ENCODE measurements at places on chromosomes 7 and 10. TPM values are rescaled to one million over a fixed set of nuclear protein-coding genes. Genes with fewer than 3 reads are reported as not detected.

DNA sequence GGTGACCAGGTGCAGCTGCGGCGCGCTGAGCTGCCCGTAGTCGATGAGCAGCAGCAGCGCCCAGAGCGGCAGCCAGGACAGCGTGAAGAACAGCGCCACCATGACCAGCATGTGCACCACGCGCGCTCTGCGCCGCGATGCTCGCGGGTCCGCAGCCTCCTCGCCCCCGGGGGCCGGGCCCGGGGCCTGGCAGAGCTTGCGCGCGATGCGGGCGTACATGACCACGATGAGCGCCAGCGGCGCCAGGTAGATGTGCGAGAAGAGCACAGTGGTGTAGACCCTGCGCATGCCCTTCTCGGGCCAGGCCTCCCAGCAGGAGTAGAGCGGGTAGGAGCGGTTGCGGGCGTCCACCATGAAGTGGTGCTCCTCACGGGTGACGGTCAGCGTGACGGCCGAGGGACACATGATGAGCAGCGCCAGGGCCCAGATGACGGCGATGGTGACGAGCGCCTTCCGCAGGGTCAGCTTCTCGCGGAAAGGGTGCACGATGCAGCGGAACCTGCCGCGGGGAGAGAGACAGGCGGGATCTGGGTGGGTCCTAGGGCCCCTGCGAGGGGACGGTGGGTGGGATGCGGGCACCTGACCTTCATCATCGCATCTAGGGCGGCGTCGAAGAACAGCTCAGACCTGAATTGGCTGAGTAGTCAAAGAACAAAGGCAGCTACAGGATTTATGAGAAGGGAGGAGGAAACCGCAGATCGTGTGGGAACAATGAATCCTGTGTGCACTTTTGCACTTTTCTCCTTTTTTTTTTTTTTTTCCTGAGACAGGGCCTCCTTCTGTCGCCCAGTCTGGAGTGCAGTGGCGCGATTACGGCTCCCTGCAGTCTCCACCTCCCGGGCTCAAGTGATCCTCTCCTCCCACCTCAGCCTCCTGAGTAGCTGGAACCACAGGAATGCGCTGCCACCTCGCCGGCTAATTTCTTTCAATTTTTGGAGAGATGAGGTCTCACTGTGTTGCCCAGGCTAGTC, 22.4 kb upstream of the PPA1 start:
- H3K27ac ChIP-seq = no peak overlapping the region
- H3K4me3 ChIP-seq = no peak overlapping the region
- peak; percentile 20 for DNase-seq

DNA sequence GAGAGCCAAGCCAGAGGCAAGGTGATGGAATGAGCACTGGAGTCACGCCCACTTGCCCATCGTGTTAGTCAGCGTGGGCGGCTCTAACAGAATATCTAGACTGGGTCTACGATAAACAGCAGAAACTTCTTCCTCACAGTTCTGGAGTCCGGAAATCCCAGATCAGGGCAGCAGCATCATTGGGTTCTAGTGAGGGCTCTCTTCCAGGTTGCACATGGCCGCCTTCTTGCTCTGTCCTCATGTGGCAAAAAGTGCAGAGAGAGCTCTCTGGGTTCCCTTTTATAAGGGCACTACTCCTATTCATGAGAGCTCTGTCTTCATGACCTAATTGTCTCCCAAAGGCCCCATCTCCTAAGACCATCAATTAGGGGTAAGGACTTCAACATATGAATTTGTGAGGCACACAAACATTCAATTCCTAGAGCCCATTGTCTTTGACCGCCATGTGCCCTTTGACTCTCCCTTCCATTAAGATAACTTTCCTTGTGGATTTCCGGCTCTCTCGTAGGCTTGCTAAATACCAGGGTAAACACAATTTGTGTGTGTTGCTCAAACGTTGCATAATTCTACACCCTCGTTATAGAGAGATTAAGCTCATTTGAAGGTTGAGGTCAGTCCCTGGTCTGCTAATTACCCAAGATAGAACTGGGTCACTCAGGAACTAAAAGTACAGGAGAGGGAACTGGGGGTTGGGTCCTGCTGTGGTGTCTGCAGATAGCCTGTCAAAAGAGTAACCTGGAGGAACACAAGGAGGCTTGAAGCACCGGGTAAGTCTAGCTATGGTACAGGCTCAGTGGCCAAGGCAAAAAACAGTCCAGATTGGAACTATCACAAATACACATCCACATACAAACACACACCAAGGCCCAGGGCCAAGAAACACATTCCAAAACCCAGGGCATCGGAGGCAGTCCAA, 28.7 kb upstream of the USP6NL start:
- no peaks in the 10 kb centered on the region for H3K36me3 ChIP-seq
- H3K4me3 ChIP-seq = no peak overlapping the region
- H3K27me3 ChIP-seq = no peaks in the 10 kb centered on the region
- H3K27ac ChIP-seq = no peak overlapping the region
- no peaks in the 10 kb centered on the region for H3K4me1 ChIP-seq
- DNase-seq = no peak

GRCh38 chr10:57791546-57791945, 476.1 kb downstream of the IPMK start:
- H3K27ac ChIP-seq = no peak overlapping the region
- H3K4me1 ChIP-seq = peaks cover 4% of the 10 kb centered on the region
- H3K27me3 ChIP-seq = no peaks in the 10 kb centered on the region
- H3K36me3 ChIP-seq = no peaks in the 10 kb centered on the region

GRCh38 chr10:69319841-69320316, 41.6 kb downstream of the HK1 start:
- H3K27ac ChIP-seq = peak overlapping the region; percentile 85
- H3K27me3 ChIP-seq = no peaks in the 10 kb centered on the region
- peak overlapping the region; percentile 99 for H3K4me3 ChIP-seq
- no peak for DNase-seq
- H3K36me3 ChIP-seq = no peaks in the 10 kb centered on the region

SLC16A12 gene
- 25.4 TPM for total RNA-seq

DNA sequence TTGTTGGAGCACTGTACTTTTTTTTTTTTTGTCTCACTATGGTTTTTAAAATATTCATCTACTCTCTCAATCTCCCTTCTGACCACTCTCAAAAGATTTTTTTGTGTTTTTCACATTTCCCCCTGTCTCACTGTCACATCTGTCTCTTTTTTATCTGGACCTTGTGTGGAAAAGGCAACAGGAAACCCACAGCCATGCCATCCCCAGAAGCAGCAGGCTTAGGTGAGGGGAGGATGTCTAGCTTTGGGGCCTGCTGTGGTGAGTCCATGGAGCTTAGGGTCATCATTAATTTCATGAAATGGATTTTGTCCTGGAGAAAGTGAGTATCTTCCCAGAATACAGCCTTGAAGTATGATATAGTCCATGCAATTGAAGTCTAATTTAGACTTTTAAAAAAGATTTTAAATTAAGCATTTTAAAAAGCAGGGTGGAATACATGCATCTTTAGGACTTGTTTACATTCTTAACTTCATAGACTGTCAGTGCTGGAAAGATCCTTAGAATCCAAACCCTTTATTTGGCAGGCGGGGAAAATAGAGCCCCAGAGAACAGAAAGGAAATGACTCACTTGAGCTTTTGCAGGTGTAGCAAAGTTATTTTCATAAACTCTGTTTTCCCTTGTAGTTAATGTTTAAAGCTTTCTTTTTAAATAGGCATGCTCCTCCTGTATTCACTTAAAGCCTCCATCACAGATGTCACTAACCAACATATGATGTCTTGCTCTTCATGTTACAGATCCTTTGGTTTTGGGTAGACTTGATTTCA, 25.1 kb downstream of the MINDY4 start:
- H3K4me1 ChIP-seq = peaks cover 21% of the 10 kb centered on the region
- DNase-seq = no peak
- H3K27me3 ChIP-seq = no peaks in the 10 kb centered on the region
- H3K4me3 ChIP-seq = no peak overlapping the region
- H3K27ac ChIP-seq = peak overlapping the region; percentile 71

HABP2 gene
- not detected for total RNA-seq

GRCh38 chr10:88178758-88179157, 315.3 kb downstream of the PTEN start:
- peaks cover 9% of the 10 kb centered on the region for H3K4me1 ChIP-seq
- no peaks in the 10 kb centered on the region for H3K27me3 ChIP-seq
- DNase-seq = no peak
- no peak overlapping the region for H3K27ac ChIP-seq
- no peaks in the 10 kb centered on the region for H3K36me3 ChIP-seq

- no peak overlapping the region for H3K27ac ChIP-seq
- H3K4me3 ChIP-seq = no peak overlapping the region
- DNase-seq = no peak
- no peaks in the 10 kb centered on the region for H3K27me3 ChIP-seq
These were observed 105.7 kb downstream of the HBP1 start for GRCh38 chr7:107274506-107274905.

DNA sequence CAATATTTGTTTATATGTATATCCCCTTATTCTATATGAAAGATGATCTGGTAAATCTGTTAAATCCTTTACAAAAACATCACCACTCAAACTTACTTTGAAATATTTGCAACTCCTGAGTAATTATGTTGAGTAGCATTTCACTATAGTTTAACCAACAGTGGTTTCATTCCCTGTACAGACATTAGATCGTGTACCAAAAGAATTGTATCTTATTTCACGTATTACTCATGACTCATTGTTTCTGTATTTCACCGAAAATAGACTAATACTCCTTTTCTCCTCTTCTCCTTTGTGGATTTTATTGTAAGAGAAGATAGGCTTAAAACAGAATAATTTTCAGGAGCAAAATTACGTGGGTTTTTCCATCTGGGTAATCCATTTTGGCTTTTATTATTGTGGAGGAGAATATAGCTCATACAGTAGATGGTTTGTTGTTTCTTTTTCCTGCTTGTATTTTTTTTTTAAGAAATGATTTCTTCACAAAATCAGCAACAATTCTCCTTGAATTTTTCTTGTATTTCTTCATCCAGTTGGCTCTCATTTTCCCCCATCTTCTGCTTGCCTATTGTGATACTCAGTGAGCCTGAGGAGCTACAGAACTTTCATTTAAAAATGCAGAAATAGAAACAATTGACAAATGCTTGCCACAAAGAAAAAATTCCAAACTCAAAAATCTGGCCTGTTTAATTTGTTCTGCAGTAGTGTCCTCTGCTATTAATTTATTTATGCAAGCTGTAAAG, 90.6 kb upstream of the OIT3 start:
- no peak overlapping the region for H3K27ac ChIP-seq
- no peaks in the 10 kb centered on the region for H3K4me1 ChIP-seq
- DNase-seq = no peak
- H3K27me3 ChIP-seq = no peaks in the 10 kb centered on the region
- no peaks in the 10 kb centered on the region for H3K36me3 ChIP-seq
- no peak overlapping the region for H3K4me3 ChIP-seq

- no peaks in the 10 kb centered on the region for H3K27me3 ChIP-seq
- no peak for DNase-seq
- no peak overlapping the region for H3K27ac ChIP-seq
These were observed 113.8 kb upstream of the HPS1 start for GRCh38 chr10:98560565-98560964.

DNA sequence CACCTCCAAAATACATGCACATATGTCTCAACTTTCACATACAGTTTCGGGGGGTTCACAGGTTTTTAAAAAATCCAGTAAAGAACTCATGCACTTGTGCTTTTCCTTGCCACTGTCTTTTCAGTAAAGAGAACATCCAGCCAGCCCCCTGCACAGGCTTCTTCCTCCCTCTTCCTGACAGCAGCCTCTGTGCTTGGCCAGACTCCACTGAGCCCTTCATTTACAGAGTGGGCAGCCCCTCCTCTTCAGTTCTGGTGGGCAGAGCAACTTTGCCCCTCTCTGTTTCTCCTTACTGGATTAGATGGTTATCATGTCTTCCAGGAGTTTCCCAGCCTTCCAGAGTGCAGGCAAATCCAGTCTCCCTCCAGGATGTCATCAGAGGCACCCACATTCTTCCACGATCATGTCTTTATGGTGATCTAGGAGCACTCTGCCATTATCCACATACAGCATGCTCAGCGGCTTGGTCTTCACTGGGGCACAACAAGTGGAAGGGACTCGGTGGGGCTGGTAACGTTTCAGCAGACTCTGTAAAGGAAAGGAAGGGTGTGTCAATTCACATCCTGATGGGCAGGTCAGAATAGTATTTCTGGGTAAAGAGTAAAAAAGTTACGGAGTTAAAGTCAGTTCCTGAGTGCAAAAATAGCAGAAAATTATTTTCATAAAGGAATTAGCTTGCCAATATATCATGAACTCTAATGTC, 8.8 kb downstream of the NODAL start:
- H3K27me3 ChIP-seq = no peaks in the 10 kb centered on the region
- H3K4me1 ChIP-seq = peaks cover 10% of the 10 kb centered on the region
- no peak overlapping the region for H3K4me3 ChIP-seq
- DNase-seq = no peak

WAPL gene
- total RNA-seq = 57.1 TPM

POLR2J3 gene
- 32.1 TPM for total RNA-seq

GRCh38 chr7:100865372-100865911, 1.7 kb upstream of the TRIP6 start:
- H3K4me3 ChIP-seq = no peak overlapping the region
- DNase-seq = no peak
- peaks cover 7% of the 10 kb centered on the region for H3K36me3 ChIP-seq

- no peak for DNase-seq
- no peaks in the 10 kb centered on the region for H3K4me1 ChIP-seq
- no peak overlapping the region for H3K27ac ChIP-seq
- H3K4me3 ChIP-seq = no peak overlapping the region
These were observed 14.5 kb downstream of the GIMAP5 start for GRCh38 chr7:150751702-150752101.

CDC14C gene
- total RNA-seq = not detected

SORBS1 gene
- total RNA-seq = 37.9 TPM

PAXIP1 gene
- 14.9 TPM for total RNA-seq

DNA sequence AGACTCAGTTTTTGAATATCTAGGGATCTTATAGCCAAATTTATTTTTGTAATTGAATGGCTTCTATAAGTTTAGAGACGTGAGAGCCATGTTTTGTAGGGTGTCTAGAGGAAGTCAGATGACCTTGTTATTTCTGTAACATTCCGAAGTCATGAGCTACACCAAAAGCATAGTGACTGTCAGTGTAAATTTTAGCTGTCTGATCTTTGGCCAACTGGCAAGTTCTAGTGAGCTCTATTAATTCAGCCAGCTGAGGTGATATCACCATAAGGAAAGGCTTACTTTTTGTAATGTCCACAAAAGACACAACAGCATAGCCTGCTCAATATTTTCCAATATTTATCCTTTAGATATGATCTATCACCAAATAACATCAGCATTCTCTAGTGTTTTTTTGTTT, 9.9 kb upstream of the NT5C3A start:
- no peak overlapping the region for H3K4me3 ChIP-seq
- H3K36me3 ChIP-seq = no peaks in the 10 kb centered on the region
- no peak for DNase-seq

CACNB2 gene
- total RNA-seq = 0.81 TPM

NUDT13 gene
- 4.1 TPM for total RNA-seq

DNA sequence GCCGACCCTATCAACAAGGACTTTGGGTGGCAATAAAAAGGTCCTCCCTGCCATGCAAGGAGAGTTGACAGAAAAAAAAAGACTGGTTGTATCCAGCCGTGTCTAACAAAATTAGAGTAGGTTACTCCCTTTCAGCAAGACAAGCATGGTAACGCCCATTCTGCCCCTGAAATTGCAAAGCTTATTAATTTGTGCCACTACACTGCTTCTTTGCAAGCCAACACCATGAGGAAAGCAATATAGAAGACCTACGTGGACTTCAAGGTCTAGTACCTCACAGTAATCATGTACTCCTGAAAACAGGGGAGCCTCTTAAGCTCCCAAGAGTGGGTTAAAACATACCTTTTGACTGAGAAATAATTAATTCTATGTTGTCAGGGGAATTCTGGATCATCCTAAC, 90.3 kb downstream of the FRMPD2 start:
- no peaks in the 10 kb centered on the region for H3K27me3 ChIP-seq
- DNase-seq = no peak
- H3K4me1 ChIP-seq = no peaks in the 10 kb centered on the region
- no peak overlapping the region for H3K4me3 ChIP-seq

GRCh38 chr10:13092291-13093102, 7.5 kb upstream of the OPTN start:
- no peaks in the 10 kb centered on the region for H3K4me1 ChIP-seq
- H3K27ac ChIP-seq = no peak overlapping the region
- no peak for DNase-seq
- H3K27me3 ChIP-seq = no peaks in the 10 kb centered on the region

PLCE1 gene
- total RNA-seq = 15.5 TPM
